Fibroblast of skin of abdomen (primary cell): ENCODE measurements at places on chromosomes 7 and 10.

DNA sequence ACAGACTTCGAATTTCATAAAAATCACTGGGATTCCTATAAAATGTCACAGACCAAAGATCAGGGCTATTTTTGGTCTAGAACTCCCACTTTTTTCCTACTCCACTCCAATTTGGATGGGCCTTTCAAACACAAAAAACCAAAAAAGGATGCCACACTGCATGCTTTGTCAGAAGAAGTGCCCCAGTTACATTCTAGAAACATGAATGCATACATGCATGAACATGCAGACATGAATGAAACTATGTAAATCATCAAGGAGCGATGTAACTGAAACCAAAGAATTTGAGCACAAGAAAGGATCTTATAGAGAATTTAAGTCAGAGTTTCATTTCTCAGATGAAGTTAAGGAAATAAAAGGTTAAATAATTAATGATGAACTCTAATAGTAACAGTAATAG lies 31.8 kb upstream of the FAM133B start:
- DNase-seq, result no peak

DNA sequence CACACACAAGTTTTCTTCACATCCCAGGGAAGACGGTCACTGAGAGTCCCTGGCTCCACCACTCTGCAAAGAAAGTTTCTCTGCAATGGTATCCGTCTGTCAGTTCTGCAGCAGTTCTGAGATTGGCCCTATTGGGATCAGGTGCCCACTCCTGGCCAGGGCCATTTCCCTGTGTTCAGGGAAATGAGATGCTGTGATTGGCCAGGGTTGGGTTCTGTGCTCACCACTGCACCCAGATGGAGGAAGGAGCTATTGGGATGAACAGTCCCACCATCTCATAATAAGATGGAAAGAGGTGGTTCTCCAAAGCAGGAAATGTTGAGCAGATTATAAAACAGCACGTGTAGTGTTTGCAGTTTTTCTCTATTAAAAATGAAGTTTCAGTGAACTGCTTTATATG lies 13.3 kb upstream of the PIP4K2A start:
- no peak for DNase-seq

DNA sequence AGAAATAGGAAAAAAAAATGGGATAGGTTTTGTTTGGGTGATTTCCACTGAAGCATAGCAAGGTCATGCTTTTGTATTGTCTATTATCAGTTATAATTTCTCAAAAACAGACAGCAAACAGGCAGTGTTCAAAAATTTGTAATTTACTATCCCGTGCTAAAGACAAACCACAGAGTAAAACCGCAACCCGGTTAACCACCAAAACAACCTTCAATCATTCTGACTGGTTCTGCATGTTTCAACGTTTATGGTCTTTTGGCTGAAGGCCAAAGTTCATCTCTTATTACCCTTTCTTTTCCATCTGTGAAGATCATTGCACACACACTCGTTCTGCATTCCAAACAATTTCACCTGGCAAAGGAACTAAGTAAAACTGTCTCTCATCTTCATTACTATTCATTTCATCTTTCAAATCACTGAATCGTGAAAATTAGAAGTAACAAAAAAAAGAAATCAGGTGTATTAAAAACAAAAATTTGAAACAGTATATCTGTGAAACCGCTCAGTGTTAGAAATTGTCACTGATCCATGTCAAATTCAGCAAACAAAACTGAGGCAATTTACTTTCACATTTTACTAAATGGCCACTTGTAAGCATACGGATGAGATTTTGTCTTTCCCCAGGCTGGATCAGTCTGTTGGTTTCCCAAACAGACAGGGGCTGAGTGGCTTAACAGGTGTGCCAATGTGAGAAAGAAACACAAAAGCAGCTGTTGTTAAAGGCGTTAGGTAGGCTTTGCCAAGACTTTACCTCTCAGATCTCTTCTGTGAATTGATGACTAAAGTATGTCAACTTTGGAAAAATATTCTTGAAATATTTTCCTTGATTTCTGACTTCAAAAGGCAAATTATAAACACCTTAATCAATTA lies 539.6 kb downstream of the CNTNAP2 start:
- DNase-seq, result peak; percentile 78

GRCh38 chr7:80764132-80764531 lies 125.7 kb downstream of the CD36 start:
- DNase-seq, result no peak

DNA sequence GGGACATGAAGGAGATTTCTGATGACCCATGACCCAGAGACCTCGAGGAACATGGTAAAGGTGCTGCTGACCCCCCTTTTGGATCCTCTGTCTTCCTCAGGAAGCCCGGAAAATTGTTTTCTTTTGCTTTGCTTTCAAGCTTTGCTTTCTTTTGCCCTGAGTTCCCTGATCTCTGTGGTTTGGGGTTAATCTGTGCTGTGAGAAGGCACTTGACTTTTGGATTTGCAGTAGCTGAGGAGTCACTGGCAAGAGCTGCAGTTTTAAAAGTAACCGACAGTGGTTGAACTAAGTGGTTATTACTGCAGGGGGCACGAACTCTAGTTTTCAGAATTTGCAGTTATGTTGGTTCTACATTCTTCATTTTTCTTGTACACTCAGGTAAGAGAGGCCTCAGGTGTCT lies 53.0 kb downstream of the PDZD8 start:
- no peak for DNase-seq

DNA sequence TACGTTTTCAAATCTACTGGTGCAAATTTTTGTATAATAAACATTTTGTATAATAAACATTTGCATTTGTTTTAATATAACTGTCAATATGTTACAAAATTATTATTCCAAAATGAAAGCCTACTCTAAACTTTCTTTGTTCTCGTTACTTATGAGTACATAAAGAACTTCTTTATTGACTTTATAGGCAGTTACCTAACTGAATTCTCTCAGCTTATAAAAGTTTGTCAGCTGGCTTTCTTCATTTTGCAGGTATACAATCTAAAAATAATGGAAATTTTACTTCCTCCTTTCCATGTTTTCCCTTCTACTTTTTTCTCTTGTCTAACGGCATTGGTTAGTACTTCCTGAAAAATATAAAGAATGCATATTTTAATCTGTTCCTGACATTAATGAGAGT lies 137.1 kb downstream of the CHCHD3 start:
- no peak for DNase-seq

GRCh38 chr10:1615186-1615954 lies 122.0 kb downstream of the ADARB2 start:
- DNase-seq, result no peak

DNA sequence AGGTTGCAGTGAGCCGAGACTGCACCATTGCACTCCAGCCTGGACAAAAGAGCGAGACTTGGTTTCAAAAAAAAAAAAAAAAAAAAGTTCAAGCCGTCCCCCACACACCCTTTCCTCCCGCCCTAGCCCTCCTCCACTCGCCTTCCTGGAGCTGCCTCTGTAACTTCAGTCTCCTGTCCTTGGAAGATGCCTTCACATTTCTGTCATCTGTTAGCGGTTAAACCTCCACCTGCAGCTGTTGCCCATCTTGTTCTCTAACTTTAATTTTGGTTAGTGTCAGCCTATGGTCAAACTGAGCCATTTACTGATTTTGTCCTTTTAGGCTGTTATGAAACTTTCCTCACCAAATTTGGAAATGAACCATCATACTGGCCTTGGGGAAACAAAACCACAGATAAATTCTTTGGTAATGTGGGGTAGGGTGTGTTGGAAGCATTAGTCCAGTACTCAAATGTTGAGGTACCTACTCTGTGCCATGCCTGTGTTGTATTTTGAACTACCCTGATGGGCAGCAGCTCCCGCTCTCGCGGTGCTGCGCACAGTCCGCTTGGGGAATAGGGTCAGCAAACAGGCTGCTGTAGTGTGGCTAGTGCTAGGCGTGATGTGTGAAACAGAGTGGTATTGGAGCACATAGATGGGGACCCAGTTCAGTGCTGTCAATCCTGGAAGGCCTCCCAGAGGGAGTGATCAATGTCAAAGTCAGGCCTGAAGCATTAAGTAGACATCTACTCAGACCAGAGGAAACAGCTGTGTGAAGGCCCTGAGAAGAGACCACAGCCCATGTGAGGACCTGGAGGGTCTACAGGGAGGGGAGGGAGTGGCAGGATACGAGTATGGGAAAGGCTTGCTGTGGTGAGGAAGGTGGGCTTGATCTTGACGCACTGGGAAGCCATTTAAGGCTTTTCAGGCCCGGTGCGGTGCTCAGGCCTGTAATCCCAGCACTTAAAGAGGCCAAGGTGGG lies 26.9 kb downstream of the SFXN4 start:
- DNase-seq, result no peak

DNA sequence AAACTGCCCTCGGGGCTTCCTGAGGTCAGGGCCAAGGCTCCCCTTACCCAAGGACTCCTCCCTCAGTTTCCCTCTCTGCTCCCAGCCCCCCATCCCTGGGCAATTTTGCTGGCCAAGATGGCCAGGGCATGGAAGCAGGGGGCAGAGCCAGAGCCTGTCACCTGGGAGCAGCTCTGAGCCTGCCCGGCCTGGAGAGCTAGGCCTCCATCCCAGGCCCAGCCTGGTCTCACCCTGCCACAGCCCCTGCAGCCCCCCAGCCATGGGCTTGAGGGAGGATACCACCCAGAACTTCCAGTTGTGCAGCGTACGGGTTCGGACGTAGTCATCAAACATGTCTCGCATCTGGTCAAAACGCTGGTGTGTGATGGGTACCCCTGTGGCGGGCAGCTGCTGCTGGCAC lies 17.0 kb upstream of the TBL2 start:
- no peak for DNase-seq

- no peak for DNase-seq
These were observed 262.8 kb downstream of the BBS9 start for GRCh38 chr7:33392148-33392547.

DNA sequence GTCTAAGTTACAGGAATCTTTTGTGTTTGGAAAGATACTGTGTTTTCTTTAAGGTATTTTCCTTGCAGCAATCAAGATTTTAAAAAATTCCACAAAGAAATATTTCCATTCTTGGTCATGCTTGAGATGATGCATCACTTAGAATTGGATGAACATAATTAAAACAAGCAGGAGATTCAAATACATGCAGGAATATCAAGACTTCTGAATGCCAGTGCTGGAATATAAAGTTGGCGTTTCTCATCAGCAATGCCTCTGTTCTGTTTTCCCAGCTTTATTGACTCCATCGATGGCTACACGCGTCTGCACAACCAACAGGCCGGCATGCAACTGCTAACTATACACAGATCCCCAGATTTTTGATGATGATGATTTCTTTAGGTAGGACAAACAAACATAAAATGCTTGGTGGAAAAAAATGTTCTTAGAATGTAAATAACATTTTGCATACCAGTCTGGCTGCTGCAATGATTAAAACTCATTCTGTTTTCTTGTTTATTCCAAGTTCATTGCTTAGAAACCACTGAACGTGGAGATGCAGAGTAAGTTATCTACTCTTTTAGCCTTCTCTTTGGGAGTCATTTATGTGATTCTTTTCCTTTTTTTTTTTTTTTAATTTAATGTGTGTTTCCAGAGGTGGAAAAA lies 91.3 kb upstream of the FAM171A1 start:
- DNase-seq, result peak; percentile 79

DNA sequence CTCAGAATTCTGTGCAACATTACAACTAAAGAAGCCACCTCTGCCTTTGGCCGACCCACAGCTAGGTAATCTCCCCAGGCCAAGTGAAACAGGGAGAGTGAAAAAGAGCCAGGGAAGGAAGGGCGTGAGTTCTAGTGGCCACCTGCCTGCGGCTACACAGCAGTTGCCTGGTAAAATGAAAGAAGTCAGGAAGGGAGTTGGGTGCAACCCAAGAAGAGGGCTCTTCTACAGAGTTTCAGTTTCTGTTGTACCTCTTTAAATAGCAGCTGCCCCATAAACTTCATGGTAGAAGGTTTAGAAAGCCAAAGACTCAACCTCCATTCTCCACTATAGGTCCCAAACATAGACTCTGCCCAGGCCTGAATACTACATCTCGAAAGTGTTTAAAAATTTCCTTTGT lies 76.2 kb upstream of the TMEM168 start:
- DNase-seq, result no peak

DNA sequence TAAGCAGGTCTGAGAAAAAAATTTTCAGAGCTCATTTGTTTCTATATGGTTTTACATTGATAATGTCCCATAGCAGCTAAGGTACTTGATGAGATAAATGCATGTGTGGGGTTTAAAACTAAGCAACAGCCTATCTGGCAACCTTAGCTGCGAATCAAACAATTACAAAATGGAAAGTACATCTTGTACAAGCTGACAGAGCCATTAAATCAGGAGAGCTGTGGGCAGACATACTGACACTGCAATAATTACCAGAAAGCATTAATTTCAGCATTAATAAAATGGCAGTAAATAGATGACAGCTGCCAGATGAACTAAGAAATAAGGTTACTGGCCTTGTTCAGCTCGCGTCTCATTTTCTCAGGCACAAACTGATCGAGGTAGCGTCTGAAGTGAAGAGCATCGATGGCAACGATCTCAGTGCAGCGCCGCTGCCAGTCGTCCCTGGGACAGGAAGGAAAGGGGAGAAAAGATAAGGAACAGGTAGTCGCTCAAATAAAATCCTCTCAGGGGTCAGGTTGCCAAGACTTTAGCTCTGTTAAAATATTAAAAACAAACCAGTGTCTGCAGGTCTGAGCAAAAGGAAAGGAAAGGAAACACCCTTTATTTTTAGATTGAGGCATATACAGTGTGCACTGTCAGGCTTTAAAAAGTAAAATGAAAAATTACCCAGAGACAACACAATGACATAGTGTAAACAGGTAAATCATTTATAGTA lies 79.7 kb upstream of the OGDHL start:
- DNase-seq, result no peak

DNA sequence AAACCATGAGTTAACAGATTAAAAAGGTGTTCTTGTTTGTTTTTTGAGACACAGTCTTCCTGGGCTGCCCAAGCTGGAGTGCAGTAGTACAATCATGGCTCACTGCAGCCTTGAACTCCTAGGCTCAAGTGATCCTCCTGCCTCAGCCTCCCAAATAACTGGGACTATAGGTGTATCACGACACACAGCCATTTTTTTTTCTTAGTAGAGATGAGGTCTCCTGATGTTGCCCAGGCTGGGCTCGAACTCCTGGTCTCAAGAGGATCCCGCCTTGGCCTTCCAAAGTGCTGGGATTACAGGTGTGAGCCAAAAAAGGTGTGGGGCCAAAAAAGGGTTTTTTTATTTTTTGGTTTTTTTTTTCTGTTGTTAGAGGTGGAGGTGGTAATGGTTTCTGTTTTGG lies 29.3 kb downstream of the KMT2C start:
- DNase-seq, result no peak

- peak; percentile 100 for DNase-seq
These were observed 69.3 kb downstream of the ETV1 start for GRCh38 chr7:13920053-13920697.

DNA sequence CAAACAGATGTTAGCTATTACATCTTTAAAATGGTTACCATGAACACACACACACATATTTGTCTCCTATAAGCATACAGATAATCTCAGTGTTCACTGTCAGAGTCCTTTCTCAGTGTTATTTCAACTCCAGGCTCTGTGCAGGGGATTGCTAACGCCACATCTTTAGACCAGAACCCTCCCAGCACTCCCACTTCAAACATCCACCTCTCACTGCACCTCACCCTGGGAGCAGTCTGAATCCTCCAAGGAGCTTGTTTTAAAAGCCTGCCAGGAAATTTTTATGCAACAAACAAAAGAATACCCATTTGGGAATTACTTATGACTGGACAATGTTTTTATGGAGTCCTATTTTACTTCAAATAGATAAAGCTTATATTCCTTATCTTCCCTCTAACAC lies 107.4 kb downstream of the PARD3 start:
- no peak for DNase-seq

GRCh38 chr7:122887198-122887597 lies 938 bp upstream of the CADPS2 start:
- peak; percentile 45 for DNase-seq

- DNase-seq, result no peak
These were observed 291.7 kb downstream of the TCF7L2 start for GRCh38 chr10:113241599-113242360.
